ENCODE measurements at places on chromosomes 16 and 17.

DNA sequence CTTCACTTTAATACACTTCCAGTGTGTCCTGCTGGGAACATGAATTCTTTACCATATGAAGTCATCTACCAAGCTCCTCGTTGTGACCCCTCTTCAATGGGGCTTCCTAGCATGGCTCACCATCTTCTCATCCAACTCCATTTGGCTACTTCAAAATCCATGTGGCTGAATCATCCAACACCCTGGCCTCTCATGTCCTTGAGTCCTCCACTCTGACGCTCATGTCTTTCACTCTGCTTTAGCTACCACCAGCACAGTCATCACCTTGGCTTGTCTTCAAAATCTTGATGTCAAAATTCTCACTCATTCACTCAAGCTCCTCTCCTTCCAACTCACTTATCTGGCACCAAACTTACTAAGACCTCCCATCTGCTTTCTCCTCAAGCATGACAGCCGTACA is 35.8 kb downstream of the AMFR start:
- no peak for DNase-seq

DNA sequence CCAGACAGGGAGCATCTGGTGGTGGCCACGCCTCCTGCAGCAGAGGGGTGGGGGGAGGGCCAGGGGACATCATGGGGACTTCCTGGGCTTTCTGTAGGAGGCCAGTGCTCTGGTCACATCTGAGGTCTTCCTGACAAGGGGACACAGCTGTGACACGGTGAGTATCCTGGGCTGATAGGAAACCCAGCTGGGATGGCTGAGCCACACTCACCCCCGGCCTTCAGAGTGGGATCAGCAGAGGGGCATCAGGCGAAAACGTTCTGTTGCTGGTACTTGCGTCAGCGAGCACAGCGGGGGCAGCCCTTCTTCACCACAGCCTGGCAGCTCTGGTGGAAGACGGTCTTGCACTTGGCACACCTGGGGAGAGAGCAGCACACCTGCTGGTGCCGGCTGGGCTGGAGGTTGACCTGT is 122.9 kb upstream of the SMURF2 start:
- no peak for DNase-seq

- peak; percentile 93 for DNase-seq
These were observed 1.4 kb upstream of the BAHCC1 start for GRCh38 chr17:81393684-81394376.

GRCh38 chr17:41455236-41455635 is 11.9 kb downstream of the KRT32 start:
- no peak for DNase-seq

DNA sequence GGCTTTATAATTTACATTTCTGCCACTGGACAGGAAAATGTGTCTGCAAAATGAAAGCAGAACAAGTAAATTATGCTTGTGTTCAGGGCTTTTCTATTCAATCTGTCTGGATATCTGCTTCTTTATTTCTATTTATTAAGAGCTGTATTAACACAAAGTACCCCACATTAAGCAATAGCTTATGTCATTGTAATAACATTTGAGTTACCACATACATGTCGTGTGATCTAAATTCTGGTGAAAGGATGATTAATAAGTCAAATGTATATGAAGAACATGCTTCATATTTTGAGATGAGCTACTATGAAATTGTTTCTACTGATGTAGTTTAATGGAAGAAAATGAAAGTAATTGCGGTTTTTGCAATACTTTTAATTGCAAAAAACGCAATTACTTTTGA is 238.2 kb downstream of the KCNJ2 start:
- DNase-seq, result no peak

- no peak for DNase-seq
These were observed 12.9 kb upstream of the MTMR4 start for GRCh38 chr17:58527306-58527705.

DNA sequence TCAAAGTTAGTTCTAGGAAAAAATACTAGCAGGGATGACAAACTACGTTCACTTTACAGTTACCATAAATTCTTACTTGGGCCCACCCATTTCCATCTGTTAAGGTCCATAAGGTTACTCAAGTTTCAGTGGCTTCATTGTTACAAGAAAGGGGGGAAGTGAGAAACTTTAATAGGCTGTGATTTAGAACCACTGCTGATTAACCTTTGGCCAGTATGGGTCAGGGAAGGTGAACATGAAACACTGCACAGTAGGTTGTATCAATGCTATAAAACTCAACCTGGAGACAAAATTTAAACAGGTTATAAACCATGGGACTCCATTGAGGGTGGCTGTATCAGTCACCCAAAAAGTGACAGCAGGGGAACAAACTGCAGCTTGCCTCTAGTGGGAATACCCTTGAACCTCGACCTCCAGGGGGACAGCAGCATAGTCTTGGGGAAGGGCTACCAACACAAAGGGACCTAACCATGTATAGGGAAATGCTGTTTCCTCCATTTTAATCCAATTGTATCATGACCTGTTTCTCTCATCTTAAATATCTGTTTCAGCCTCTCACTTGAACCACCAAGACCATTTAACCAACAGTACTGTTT is 10.4 kb downstream of the PTRH2 start:
- DNase-seq, result peak; percentile 11

- DNase-seq, result no peak
These were observed 4.3 kb downstream of the MYH8 start for GRCh38 chr17:10417431-10417830.

- DNase-seq, result peak; percentile 68
These were observed 1.4 kb downstream of the SOX9 start for GRCh38 chr17:72122010-72122764.

DNA sequence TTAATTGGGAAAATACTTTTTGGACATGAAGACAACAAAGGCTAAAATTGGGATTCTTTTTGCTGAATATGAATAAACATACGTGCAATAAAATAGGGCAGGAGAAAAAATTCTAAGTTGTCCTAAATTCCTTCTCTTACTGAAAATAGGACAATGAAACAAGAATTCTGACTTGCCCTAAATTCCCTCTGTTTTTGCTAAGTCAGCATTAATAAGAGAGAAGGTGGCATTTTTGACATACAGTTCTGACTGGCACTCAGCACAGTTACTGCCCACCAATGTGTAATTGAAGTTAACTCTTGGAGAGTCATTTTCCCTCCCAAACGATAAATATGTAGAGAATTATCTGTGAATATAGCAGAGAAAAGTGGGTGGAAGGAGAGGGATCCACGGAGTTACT is 1021.1 kb upstream of the CDH8 start:
- DNase-seq, result no peak
